Gastroesophageal sphincter (tissue), 4 donors: ENCODE measurements at places on chromosomes 5 and 9.
A peak's percentile ranks its signal among the peaks of the same experiment; 100 is the strongest.

GRCh38 chr9:17623965-17624364 is 45.1 kb downstream of the SH3GL2 start:
- ATAC-seq: no peak

- no peak for ATAC-seq
Measured at GRCh38 chr9:121225240-121225639, 23.6 kb upstream of the RAB14 start.

DNA sequence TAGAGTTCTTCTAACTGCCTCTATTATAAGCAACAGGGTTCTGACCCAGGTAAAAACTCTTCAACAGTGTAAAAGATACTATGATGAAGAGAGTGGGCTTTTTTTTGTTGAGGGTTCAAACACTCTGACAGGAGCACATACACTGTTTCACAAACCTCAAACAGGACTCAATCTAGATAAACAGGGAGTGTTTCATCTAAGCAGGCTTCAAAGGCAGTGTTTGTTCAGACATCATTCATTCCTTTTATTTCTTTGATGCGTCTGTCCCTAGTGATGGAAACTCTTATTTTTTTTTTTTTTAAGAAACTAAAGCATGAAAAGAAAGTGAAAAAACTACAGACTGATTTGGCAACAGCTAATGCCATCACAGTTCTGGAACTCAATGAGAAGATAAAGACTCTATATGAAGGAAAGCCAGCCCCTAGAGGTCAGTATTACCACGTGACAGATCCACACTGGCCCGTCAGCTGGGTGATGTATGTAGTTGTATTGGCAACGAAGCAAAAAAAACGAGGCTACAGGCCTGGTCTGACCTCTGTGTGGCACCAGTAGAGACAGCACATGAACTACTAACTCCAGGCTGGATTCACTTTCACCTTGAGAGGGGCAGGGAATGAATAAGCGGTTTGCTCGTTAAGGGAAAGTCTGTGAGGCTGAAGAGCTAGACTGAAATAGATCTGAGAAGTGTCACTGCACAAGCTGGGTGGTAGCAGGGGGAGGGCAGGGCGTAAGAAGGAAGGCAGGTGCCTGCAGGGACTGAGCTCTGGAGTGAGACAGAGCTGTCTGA is 172.2 kb downstream of the CCDC192 start:
- ATAC-seq: peak; percentile 44

DNA sequence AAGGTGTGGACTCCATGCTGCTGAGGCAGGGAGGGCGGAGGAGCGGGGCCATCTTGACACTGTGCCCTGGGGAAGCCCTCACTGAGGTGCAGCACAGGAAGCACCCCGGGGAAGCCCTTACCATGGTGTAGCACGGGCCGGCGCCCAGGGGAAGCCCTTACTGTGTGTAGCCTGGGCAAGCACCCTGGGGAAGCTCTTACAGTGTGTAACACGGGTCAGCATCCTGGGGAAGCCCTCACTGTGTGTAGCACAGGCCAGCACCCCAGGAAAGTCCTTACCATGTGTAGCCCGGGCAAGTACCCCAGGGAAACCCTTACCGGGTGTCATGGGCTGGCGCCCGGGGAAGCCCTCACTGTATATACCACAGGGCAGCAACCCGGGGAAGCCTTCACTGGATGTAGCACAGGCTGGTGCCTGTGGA is 62.6 kb upstream of the ZNF354B start:
- ATAC-seq: no peak

DNA sequence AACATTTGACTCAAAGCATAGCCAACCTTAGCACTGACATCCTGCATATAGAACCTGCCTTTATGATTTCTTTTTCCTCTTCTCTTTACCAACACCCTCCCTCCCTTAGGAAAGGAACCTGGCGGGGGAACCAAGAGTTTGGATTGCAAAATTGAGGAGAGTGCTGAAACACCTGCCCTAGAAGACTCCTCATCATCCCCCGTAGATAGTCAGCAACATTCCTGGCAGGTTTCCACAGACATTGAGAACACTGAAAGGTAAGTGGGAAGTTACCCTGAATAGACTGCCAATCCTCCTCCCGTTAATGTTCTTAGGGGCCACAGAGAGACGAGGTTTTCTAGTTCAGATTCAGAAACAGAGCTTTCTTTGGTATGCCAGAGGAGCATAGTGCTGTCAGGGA is 88.8 kb downstream of the RGS7BP start:
- peak; percentile 13 for ATAC-seq

GRCh38 chr5:14531668-14532067 is 49.9 kb upstream of the OTULINL start:
- ATAC-seq: no peak

GRCh38 chr5:95930141-95930930 is 31.3 kb downstream of the ELL2 start:
- ATAC-seq: no peak

- no peak for ATAC-seq
Measured at GRCh38 chr5:73365990-73366667, 82.4 kb downstream of the FOXD1 start.

DNA sequence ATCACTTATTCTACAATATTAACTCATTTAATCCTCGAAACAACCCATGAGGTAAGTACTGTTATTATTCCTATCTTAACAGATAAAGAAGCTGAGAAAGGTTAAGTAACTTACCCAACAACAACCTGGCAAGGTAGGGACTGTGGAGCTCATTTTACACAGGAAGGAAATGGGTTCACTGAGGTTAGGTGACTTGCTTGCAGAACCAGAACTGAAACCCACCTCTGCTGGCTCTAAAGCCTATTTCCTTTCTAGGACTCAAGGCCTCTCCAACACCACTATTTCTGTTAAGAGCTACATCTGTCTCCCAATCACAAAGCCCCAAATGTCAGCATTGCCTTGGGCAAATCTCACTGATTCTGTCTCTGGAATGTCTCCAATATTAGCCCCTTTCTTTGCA is 38.9 kb upstream of the IFNK start:
- no peak for ATAC-seq

DNA sequence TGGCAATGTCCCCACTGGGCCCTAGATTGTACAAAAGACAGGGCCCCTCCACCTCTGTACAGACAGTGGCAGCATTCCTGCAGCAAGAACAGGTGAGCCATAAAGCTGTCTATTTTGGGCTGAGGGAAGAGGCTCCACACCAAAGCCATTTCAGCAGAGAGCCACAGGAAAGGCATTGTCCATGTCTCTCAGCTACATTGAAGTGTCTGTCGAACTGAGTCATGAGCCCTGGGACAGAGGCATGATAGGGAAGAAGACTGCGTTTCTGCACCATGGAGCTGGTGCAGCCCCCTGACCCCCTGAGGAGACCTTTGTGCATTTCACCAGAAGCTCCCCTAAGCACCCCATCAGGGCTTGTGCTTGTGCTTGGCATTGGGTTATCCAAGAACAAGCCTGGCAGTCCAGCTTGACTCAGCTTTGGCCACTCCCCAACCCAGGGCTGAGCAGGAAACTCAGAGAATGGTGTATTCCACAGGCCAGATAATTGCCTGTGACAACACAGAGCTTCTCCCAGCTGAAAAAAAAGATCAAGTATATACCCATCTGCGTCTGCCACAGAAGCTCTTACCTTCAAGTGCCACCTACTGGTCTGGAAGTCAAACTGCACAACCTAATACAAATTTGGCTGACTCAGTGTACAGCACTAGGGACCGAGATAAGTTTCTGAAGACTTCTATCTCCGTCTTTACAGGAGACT is 5.9 kb upstream of the FRMD3 start:
- ATAC-seq: peak; percentile 69

DNA sequence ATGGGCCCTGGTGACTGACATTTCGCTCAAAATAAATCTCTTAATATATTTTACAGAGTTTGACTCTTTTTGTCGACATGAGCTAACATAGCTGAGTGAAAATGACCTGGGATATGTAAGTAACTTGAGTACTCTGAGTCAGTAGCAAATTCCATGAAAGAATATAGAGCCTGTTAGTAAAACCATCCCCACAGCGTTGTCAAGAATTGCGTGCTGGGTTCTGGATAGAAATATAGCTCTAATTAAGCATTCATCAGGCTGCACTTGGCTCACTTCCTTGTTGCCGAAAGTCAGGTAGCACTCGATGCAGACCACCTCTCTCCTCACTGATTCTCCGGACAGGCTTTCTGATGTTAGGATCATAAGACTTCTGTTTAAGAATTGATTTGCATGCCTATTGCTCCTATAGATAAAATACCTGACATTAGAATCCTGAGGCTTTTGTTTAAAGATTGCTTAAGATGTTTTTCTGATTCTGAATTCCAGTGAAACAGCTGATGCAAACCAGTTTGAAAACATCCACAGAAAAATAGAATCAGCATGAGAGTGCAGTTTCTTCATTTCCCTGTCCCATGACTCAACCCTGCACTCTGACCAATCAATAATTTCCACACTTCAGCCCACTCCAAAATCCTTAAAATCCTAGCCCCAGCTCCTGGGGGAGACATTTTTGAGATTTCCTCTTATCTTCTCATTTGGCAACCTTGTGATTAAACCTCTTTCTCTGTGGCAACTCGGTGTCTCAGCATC is 310.6 kb downstream of the DIRAS2 start:
- ATAC-seq: no peak

GRCh38 chr5:139284295-139284694 is 9.2 kb upstream of the MATR3 start:
- no peak for ATAC-seq

GRCh38 chr9:23343226-23343625 is 482.8 kb downstream of the ELAVL2 start:
- ATAC-seq: no peak

- peak; percentile 55 for ATAC-seq
Measured at GRCh38 chr9:129483415-129484351, 137.2 kb downstream of the C9orf50 start.

GRCh38 chr5:1792842-1793266 is 6.8 kb downstream of the MRPL36 start:
- ATAC-seq: no peak

- no peak for ATAC-seq
Measured at GRCh38 chr5:130222573-130222972, 318.3 kb downstream of the CHSY3 start.

DNA sequence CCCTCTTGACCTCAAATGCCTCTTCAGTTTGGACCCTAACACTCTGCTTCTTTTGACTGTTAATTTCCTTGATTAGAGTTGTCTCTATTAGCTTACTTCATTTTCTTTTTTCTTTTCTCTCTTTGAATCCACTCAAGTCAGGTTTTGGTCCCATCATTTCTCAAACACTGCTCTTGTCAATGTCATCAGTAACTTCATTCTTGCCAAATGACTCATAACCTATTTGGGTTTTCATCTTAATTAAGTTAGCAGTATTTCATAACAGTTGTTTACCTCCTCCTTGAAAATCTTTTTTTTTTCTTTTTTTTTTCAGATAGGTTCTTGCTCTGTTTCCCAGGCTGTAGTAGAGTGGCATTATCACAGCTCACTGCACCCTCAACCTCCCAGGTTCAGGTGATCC is 119.6 kb downstream of the PARP8 start:
- ATAC-seq: no peak

DNA sequence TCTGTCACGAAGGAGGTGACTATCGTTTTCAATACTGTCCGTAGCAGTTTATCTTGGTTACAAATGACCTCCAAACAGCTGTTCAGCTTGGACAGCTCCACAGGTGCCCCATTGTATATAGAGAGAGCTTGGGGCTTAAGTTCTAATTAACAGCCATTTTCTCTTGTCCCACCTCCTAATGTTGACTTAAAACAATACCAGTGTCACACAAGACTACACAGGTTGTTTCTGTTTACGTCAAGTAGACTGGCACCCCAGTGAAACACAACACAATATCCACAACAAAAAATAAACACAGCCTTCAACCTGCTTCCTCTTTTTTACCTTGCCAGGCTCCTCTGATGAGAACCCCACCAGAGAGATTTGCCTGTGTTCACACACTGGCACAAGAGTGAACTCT is 39.8 kb upstream of the TLE1 start:
- ATAC-seq: no peak

DNA sequence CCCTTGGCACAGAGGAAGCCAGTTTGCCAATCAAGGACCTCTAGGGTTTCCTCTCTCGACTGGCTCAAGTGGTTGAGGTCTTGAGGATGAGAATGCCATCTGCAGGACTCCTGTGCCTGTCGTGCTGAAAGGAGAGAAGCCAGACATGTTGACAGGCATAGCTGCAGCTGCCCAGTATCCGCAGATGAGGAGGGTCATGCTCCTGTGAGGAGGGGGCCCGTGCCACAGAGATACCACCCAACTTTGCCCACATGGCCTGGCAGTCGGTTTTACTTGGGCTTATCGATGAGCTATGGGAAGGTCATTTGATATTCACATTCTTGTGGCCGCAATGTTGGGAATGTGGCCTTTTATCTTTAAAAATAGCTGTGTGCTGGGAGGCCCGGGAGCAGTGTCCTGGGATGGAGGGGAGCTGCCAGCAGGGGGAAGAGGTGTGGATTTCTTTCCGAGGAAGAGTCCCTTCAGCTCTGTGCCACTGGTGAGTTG is 17.4 kb downstream of the FRMPD1 start:
- ATAC-seq: no peak

- no peak for ATAC-seq
Measured at GRCh38 chr9:86749161-86749893, 198.0 kb downstream of the GAS1 start.

GRCh38 chr5:6936031-6936430 is 222.8 kb downstream of the TENT4A start:
- ATAC-seq: no peak

DNA sequence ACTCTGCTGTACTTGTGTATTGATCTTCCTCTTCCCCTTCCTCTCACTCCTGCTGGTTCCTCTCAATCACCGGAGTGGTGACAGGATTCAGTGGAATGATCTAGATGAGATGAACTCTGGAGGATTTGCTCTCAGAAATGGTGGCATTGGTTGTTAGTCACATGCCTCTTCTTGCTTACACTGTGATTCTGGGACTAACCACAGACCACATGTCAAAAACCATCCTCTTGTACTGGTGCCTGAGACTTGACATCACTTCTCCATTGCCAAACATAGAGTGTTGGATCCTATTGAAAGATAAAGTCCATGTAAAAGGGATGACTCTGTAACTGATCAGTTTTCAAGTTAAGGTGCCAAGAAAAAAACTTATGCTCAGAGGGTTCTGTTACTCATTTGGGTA is 506.5 kb downstream of the DMAC1 start:
- no peak for ATAC-seq

DNA sequence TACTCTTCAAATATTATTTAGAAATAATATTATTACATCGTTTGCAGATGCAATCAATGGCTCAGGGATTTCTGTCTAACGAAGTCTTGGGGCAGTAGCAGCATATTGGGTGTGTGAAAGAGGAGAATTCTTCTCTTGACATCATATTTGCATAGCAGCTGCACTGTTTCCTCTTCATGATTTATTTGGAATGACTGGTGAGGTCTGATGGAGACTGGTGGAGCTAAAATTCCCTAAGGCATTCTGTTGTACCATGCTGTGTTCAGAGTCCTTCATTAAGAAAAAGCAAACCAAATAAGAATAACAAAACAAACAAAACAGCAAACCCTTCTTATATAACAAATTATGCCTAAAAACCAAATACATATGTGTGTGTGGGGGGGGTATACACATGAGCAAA is 177.6 kb downstream of the DIRAS2 start:
- no peak for ATAC-seq
